ENCODE measurements at places on chromosomes 11 and 22. TPM values are rescaled to one million over a fixed set of nuclear protein-coding genes. Genes with fewer than 3 reads are reported as not detected.

- no peak for DNase-seq
Observed at GRCh38 chr11:134150195-134150903, 73.4 kb downstream of the NCAPD3 start.

- no peak for DNase-seq
Observed at GRCh38 chr11:20621679-20622078, 22.3 kb downstream of the SLC6A5 start.

- peak; percentile 81 for DNase-seq
Observed at GRCh38 chr11:2778630-2779498, 79.1 kb upstream of the KCNQ1OT1 start.

DNA sequence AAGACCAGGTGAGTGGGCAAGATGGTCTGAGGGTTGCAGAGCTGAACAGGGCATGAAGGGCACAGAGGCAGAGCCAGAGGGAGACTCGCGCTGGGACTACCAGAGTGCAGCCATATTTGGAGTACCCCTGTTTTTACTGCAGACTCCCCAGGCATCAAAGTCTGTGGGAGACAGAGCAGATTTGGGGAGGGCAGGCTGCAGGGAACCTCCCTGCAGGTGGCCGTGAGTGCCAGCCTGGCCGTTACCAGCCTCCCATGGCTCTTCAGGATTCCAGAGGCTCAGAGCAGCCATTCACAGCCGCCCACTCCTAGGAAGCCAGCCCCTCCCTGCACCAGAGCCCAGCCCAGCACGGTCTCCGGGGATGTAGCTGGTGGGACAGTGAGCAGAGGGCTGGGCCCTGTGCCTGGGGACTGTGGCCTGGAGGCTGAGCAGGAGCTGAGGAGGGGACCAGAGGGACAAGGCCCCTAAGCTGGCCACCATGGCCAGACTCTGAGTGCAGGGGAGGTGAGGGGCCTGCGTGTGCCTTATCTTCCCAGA is at the start of gene SEPTIN3:
Gene SEPTIN3 (plus strand): TSS at position 334 of the 537 bp plus-strand sequence. CDS start 2,050 bp downstream, outside the sequence.
- no peak for DNase-seq

DNA sequence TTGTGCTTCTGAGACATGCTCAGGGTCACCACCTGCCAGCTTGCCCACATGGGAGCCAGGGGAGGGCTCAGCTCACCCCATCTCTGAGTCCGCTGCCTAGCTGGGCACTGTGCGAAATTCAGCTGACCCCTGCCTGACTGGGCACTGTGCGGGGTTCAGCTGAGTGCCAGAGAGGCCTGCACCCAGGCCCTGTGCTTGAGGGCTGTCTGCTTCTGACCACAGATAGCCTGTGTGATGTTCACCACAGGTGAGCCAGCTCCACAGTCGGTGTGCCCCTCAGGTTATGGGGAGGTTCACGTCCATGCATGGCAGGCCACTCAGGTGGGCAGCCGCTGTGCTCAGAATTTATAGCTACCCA is 84.5 kb upstream of the SUSD2 start:
- no peak for DNase-seq

GRCh38 chr11:11472106-11472505 is 119.1 kb upstream of the CSNK2A3 start:
- no peak for DNase-seq

GRCh38 chr11:78773492-78773891 is 198.8 kb upstream of the NARS2 start:
- no peak for DNase-seq

- DNase-seq, result no peak
Observed at GRCh38 chr22:46795845-46796565, 33.6 kb downstream of the TBC1D22A start.

DNA sequence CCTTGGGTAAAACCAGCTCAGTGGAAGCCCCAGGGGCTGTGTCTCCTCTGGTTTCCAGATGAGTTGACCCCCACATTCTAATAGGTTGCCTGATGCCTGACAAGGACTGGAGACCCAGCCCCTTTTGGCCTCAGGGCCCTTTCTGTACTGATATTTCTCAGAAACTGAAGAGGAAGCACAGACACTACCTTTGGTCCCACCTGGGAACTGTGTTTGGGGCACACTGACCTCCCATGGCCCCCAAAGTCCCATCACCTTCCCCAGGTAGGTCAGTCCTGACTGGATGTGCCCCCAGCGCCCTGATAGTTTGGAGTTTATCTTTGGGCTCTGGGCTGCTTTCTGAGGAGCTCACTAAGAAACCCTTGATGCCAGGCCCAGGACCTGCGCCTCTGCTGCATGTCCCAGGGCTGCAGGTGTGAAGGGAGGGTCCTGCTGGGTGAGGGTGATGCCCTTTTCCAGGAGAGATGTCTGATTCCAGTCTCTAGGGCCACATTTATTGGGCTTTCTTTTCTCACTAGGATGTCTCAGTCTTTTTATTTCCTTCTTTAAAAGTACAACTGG is 106.7 kb downstream of the GGTLC2 start:
- no peak for DNase-seq

- DNase-seq, result no peak
Observed at GRCh38 chr22:31378123-31378522, 21.3 kb upstream of the DRG1 start.

KDM4E gene
- not detected for total RNA-seq

LSP1 gene
- total RNA-seq, result 26.1 TPM

CCDC89 gene
- total RNA-seq, result 3.7 TPM

MISFA gene
- 3.6 TPM for total RNA-seq

Measured in kidney (tissue), 22 donors.